Amniotic stem cell (primary cell): ENCODE measurements at places on chromosomes 11 and 22.

DNA sequence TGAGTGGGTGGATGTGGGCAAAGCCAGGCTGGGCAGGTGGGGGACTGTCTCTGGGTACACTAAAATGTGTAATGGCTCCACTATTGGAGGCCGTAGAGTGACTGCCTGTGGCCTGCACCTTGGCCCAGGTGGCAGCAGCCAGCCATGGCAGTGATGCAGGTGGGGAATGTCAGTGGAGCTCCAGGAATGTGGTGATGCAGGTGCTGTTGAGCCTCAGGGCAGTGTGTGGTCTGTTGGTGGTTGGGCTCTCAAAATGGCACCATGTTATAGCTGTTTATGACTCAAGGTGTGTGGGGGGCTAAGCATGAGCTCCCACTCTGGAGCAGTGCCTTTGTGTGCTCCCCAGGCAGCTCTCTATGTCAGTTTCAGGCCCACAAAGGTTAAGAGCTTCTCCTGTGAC, 40.2 kb upstream of the CCDC90B start:
- no peak for DNase-seq

DNA sequence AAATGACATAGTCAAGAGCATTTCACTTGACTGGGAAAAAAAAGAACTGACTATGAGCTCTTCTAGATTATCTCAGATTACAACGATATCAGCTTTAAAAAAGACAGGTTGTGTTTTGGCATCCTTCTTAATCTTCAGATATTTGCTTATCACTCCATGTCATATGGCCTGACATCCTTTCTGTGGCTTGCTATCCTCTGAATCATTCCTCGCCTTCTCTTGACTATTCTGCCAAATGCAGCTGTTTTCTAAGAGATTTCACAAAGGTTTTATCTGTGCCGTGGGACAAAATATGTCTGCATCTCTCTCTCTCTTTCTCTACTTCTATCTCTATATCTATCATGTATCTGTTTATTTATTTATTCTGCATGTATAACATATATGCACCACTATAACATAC, 746.1 kb downstream of the CNTN5 start:
- DNase-seq: no peak

DNA sequence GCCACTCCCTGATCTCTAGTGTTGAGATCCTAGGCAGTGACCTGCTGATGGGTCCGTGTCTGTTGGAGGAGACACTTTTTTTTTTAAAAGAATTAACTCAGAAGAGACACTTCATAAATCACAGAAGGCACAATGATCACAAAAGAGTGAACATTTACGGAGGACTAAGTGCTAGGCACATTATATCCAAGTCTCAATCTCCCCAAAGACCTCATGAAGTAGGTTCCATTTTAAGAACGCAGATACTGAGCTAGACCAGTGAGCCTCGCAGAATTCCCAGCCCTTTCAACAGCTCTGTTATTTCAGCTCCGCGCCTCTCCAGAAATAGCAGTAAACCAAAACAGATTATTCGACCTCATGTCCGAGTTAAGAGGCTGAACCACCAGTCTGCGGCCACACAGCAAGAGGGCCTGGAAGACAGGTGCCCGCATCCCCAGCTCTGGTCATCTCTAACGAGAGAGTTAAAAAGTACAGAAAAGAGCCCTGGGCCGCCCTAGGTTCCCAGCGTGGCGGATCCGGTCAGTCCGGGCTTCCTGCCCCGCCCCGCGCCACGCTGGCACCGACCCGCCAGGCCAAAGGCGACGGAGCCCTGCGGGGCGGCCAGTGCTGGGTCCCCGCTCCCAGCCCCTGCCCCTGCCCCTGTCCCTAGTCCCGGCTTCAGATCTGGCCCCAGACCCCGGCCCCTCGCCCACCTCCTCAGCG, 612 bp downstream of the XBP1 start:
- DNase-seq: peak; percentile 27

GRCh38 chr22:36585841-36586240, 56.9 kb upstream of the EIF3D start:
- no peak for DNase-seq

DNA sequence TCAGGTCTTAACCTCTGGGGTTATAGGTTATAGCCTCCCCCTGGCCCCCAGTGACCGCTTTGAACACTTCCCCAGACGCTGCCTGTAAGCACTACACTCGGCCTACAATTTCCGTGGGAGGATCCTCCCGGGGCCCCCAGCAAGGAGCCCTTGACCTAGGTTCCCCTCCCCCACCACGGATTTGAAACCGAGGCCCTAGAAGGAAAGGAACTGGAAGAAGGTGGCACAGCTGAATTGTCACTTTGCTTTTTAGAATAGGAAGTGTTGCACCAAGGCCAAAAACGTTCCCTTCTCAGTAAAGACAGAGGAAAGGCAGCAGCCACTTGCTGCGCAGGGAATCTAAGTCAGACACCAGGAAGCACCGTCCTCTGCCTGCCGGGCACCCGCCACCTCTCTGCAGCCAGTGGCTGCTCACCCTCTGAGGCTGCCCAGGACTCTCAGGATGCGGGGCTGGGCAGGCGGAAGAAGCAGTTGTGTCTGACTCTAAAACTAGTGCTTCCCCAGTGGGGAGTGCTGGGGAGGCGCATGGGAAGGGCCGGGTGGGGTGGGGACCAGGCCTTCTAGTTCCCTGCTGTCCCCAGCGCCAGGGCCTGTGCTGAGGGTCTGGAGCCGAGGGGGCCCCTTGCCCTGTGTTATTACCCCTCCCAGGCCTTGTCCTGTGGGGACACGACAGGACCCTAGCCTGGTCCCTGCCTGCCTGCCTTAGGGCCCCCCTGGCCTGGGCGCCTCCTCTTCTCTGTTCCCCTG, 7.9 kb upstream of the FLRT1 start:
- no peak for DNase-seq

GRCh38 chr11:67045314-67045713, 11.3 kb upstream of the RHOD start:
- no peak for DNase-seq

GRCh38 chr11:103880968-103881367, 155.5 kb upstream of the DDI1 start:
- DNase-seq: no peak

DNA sequence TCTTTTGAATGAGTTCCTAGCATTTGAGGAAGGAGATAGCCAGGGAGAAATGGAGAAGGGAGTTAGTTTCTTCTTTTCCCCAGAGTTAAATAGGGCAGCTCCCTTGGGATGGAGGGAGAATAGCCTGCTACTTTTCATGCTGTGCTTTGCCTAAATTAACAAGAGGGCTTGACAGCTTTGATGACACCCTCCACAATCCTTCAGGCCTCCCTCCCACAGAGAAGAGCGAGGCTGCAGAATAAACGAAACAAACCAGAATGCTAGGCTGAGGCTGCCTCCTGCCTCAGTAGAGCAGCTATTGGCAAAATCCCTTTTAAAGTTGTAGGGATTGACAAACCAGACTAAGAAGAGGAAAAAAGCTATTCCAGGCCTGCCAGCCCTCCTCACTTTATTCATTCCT, 94.6 kb downstream of the C11orf58 start:
- no peak for DNase-seq

DNA sequence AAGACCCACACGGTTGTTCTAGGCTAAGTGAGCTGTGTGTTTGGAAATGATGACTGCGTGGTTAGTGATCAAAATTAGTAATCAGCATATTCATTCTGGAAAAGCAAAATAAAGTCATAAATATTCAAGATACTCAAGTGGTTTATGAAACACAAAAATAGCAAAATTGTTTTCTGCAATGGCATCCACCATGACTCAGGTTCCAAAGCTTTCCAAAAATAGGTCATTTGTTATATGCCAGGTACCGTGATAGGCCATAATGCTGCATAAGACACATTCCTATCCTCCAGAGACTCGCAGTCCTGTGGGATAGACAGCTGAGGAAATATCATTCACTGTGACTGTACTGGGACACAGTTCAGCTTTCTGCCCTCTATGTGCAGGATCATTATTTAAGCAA, 2.4 kb upstream of the ATL3 start:
- DNase-seq: no peak

DNA sequence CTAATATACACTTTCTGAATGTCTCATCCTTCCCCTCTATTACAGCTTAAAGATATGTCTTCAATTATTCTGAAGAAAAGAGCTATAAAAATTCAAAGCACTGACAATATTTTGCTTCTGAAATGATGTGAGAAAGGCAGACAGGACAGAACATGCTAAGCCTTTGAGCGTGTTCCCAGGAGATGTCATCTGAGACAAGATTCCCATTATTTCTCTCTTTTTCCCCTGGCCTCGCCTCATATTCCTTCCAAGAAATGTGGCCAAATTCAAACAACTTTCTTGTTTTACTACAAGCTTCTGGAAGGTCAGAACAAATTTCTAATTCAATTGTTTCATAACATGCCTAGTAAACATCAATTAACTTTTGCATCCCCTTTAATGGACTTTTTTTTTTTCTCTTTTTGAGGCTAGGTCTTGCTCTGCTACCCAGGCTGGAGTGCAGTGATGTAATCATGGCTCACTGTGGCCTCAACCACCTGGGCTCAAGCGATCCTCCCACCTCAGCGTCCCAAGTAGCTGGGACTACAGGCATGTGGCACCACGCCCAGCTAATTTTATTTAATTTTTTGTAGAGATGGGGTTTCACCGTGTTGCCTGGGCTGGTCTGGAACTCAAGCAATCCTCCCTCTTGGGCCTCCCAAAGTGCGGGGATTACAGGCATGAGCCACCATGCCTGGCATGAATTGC, 37.1 kb upstream of the NFRKB start:
- DNase-seq: no peak

DNA sequence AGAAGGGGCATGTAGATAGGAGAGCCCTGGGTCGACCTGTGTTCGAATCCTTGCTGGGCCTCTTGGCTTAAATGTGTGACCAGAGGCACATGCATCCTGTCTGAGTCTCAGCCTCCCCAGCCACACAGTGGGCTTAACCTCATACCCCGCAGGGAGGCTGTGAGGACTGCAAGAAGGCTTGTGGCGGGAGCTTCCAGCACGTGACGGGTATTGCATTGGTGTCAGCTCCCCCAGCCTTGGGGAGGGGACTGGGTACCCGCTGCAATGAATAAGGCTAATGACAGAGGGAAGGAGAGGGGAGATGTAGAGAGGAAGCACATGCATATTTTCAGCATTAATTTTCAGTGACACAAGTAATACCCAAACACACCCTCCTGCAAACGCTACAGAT, 8.1 kb downstream of the RASD2 start:
- no peak for DNase-seq

- DNase-seq: no peak
These were observed 4.3 kb upstream of the FUT4 start for GRCh38 chr11:94539420-94539819.

DNA sequence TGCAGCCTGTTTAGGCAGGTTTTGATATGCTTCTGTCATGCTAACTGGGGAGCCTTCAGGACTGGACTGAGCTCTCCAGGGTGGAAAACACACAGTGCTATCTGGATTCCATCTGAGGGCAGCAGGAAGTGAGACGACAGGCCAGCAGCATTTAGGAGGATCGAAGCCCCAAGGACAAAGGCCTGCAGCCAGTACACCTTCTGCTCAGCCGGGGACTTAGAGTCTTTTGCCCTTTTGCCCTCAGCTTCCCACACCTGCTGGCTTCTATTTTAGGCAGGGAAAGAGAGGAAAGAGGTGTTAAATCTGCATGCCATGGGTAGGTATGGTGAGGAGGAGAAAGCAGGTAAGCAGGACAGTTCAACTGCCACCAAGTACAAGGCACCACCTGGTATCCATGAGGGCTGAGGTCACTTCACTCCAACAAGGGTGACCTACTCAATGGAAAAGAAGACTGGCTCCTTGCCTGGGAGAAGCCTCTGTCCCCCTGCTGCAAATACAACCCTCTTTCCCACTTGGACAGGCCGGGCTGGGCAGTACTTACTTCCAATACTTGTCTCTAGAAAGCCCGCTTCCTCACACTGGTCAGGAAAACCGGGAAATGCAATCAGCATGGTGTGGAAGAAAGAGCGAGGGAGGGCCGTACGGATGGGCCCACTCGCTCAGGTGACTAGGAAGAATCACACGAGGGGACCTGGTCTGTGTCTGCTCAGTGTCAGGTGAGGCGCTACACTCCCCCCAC, 12.3 kb downstream of the LARGE2 start:
- DNase-seq: no peak

- no peak for DNase-seq
These were observed 22.8 kb upstream of the SLC25A18 start for GRCh38 chr22:17540481-17540880.

GRCh38 chr11:46277313-46277621, 195 bp upstream of the CREB3L1 start:
- DNase-seq: peak; percentile 47

GRCh38 chr11:26914968-26915367, 78.9 kb upstream of the FIBIN start:
- no peak for DNase-seq

DNA sequence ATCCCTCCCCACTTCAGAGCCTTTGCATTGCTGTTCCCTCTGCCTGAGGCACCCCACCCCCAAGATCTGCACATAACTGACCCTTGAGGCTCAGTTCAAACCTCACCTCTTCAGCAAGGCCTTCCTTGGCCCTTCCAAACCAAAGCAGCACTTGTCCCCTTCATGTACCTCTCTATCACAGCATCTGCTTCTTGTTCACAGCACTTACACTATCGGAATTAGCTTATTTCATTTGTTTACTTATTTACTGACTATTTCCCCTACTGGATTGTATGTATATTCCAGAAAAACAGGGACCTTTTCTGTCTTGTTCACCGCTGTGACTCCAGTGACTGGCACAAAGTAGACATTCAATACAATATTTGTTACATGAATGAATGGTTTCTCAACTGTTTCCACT, 38.0 kb downstream of the HORMAD2 start:
- no peak for DNase-seq

DNA sequence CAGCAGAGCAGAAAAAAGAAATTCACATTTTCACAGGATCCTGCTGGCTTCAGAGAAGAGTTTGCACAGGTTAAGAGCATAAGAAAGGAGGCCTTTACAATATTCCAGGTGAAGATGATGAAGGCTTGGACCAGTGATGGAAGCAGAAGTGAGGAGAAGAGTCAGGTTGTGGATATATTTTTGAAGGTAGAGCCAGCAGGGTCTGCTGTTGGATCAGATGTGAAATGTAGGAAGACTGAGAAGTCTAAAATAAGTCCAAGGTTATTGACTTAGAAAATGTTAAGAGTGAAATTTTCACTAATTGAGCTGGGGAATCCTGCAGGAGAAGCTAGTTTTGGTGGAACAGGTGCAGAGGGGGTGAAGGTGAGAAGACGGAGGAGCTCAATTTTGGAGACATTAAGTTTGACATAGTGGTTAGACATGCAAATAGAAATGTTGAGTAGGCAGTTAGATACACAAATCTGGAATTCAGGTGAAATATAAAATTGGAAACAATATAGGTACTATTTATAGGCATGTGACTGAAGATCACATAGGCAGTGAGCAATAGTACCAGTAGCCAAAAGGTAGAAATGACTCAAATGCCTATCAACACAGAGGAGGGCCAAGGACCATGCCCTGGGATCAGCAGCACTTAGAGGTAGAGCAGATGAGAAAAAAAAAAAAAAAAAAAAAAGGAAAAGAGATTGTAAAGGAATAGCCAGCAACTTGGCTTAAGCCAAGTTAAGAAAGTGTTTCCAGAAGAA, 252.0 kb downstream of the AASDHPPT start:
- no peak for DNase-seq

DNA sequence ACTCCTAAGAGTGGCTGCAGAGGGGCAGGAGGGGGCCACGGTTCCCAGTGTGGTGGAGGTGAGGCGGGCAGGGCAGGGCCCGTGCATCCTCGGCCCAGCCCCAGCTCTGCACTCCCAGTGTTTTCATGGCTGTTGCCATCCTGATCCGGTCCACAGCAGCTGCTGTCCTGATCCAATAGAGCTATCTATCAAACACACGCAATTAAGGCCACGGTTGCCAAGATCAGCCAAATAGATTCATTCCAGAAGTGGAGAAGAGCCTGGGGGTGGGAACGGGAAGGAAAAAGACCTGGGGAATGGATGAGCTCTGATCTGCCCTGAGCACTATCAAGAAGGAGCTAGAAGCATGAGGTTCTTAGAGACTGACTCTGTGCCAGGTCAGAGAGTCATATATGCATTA, 160.9 kb upstream of the SYT13 start:
- DNase-seq: no peak
